ENCODE measurements at places on chromosomes 11 and 22.

- DNase-seq, result no peak
These were observed 135.4 kb upstream of the LARGE1 start for GRCh38 chr22:34055525-34056200.

DNA sequence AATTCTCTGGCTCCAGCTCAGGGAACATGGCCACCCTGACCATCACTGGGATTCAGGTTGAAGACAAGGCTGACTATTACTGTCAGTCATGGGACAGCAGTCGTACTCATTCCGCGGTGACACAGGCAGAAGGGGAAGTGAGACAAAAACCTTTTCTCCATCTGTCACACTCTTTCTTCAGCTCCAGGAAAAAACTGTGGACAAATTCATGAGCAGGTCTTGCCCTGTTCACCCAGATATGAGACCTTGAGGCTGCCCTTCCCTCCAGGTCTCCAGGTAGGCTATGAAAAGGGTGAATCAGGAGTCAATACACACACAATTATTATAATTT is 39.4 kb upstream of the GGTLC2 start:
- DNase-seq, result no peak

GRCh38 chr22:44685384-44686056 is 16.5 kb upstream of the PRR5 start:
- no peak for DNase-seq

GRCh38 chr11:94768602-94769541 is 716 bp downstream of the AMOTL1 start:
- DNase-seq, result no peak

DNA sequence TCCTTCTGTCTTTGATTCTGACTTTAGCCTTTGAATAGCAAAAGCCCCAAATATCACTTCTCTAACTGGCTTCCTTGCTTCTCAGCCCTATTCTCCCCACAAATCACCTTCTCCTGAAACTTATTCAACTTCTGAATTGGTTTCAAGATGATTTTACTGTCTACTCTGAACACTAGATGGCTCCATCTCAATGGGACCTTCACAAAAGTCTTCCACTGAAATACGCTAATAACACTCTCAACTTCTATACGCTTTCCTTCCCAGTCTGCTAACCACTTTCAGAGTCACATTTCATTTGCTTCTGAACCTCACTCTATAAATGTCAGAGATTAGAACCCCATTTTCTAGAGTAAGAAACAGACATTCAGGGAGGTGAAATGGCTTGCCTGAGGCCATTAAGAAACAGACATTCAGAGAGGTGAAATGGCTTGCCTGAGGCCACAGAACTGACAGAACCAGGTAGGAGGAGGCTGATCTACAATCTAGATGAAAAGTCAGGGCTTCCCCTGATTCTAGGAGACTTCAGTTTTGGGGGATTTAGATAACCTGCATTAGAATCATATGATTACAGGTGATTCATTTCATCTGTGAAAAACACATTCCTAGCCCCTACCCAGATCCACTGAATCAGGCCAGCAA is 20.6 kb downstream of the MORC2 start:
- peak; percentile 37 for DNase-seq

DNA sequence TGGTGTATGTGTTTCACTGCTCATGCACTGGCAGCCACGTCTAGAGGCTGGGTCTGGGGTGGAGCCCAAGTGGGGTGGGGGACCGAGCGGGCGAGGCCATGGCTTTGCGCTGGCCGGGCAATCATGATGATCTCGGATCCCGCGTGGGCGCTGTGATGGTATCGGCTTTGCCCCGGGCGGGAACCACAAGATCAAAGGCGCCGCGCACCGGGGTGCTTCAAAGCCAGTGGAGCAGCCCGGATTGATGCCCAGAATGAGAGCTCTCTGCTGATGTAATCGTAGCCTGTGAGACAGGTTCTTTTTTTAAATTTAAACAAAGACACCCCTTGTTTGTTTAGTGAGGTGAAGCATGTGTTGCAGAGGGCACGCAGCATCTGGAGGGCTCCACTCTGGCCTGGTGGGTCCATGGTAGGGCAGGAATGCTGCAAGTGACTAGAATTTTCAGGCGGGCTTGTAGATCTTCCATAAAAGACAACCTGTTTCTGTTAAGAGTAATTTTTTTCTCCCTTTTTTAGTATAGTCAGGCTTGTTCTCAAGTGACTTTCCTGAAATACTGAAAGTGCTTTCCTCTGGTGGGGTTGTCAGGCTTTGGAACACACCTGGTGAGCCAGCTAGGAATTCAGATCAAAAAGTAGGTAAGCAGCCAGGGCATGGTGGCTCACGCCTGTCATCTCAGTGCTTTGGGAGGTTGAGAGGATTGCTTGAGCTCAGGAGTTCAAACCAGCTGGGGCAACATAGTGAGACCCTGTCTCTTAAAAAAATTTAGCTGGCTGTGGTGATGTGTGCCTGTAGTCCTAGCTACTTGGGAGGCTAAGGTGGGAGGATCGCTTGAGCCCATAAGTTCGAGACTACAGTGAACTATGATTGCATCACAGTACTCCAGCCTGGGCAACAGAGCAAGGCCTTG is 40.7 kb downstream of the ZNRF3 start:
- no peak for DNase-seq

DNA sequence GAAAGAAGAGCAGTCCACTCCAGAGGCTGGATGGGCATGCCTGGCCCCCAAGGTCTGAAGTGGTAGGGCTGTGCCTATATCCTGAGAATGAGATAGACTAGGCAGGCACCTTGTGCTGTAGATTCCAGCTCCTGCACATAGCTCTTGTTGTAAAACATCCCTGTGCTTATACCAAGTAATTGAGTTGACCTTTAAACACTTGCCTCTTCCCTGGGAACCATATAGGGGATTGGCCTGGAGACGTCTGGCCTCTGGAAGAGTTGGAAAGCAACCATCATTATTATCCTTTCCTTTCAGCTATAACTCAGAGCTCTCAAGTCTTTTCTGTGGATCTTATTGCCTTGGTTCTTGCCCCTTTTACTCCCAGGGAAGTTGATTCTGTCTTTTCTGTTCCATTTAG is 15.1 kb downstream of the LIMK2 start:
- no peak for DNase-seq

DNA sequence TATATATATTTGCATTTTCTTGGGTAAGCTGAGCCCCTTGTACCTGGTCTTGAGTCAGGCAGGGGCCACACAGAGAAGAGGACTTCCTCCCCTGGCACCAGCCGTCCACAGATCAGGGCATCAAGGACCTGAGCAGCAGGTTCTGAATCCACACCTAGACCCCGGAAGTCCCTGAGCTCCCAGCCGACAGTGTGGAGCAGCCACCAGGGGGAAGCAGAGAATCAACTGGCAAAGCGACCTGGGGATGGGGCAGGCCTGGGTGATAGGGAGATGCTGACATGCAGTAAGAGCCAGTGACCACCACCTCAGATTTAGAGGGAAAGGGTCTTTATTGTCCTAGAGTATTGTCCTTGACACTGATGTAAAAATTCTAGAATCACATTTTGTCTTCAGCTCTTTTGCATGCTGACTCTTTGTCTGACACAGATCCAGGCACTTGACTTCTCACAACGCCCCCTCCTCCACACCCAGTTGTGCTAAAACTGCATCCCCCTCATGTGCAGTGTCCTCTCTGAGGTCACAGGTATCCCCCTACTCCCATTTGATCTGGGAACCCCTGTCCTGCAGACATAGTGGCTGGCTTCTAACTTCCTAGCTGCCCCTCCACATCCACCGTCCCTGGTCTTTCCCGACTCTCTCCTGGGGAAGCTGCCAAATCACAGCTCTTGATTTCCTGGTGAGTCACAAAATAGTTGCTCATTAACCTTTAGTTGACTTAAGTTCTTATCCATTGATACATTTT is 109.3 kb downstream of the GGTLC2 start:
- DNase-seq, result no peak

GRCh38 chr11:76298255-76298654 is 82.7 kb downstream of the THAP12 start:
- no peak for DNase-seq

DNA sequence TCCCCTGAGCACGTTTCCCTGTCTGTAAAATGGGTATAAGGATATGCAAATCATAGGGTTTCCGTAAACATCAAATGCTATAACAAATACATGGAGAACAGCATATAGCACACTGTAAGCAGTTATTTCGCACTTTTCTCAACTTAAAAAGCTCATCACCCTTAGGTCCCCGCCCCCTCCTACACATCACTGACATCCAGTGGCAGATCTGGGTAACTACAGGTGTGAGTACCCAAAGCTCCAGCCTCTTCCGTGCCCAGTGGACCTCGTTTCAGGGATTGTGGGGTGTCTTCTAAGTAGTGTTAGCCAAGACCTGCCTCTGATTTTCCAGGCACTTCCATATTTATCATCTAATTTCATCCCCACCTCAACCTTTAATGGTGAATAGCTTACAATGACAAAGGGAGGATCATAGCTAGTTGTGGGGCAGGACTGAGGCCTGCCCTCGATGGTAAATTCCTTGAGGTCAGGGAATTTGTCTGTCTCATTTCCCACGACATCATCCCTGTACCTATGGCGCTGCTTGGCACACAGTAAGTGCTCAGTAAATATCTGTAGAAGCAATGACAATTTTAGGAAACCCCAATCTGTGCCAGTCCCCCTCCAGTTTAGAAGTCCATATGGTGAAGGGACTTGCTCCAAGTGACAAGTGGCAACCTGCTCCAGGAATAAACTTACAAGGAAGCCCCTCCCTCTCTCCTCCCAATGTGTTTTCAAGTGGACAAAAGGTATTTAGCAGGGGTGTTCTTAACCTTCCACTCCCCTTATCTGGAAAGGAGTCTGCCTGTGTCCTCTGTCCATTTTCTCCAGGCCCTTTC is 340.5 kb downstream of the TENM4 start:
- no peak for DNase-seq

GRCh38 chr22:41332217-41332939 is 31.1 kb downstream of the ZC3H7B start:
- no peak for DNase-seq

- DNase-seq, result peak; percentile 58
These were observed 1.1 kb upstream of the PLXNB2 start for GRCh38 chr22:50308597-50308935.

- no peak for DNase-seq
These were observed 688.7 kb downstream of the ETS1 start for GRCh38 chr11:127898422-127899365.

DNA sequence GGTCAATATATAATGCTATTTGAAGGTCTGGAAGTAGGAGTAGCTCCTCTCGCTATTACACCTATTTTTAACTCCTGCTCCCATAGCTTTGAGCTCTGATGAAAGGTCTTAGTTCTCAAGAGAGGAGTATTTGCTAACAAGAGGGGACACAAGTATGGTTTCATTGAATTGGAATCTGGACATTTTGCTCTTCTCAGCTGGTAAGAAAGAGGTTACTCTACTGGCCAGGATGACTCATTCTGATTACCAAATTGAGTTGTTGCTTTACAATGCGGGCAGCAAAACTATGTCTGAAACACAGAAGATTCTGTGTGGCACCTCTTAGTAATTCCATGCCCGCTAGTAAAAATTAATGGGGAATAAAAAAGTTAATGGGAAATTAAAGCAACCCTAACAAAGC is 63.6 kb upstream of the EP300 start:
- DNase-seq, result peak; percentile 77

GRCh38 chr22:30308518-30309230 is 18.1 kb downstream of the TBC1D10A start:
- no peak for DNase-seq

DNA sequence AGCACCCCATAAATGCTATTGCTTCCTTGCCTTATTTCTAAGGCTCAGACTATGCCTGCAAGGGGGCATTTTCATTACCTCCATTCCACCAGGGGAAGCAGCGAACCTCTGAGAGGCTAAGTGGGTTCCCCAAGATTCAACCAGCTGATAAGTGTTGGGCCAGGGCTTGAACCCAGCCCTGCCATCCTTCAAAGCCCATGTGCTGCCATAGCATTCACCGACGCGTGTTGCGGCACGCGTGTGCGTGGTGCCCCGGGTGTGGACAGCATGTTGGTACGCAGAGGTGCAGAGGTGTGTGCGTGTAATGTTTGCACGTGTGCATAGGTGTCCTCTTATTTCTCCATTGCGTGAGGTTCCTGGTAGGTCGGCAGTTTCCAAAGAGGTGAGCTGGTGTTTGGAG is 66.0 kb upstream of the PPARA start:
- no peak for DNase-seq

- no peak for DNase-seq
These were observed 233.3 kb downstream of the MN1 start for GRCh38 chr22:27568265-27568664.

DNA sequence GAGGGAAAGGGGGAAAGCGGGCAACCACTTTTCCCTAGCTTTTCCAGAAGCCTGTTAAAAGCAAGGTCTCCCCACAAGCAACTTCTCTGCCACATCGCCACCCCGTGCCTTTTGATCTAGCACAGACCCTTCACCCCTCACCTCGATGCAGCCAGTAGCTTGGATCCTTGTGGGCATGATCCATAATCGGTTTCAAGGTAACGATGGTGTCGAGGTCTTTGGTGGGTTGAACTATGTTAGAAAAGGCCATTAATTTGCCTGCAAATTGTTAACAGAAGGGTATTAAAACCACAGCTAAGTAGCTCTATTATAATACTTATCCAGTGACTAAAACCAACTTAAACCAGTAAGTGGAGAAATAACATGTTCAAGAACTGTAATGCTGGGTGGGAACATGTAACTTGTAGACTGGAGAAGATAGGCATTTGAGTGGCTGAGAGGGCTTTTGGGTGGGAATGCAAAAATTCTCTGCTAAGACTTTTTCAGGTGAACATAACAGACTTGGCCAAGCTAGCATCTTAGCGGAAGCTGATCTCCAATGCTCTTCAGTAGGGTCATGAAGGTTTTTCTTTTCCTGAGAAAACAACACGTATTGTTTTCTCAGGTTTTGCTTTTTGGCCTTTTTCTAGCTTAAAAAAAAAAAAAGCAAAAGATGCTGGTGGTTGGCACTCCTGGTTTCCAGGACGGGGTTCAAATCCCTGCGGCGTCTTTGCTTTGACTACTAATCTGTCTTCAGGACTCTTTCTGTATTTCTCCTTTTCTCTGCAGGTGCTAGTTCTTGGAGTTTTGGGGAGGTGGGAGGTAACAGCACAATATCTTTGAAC is 6.8 kb downstream of the MALAT1 start:
- no peak for DNase-seq

DNA sequence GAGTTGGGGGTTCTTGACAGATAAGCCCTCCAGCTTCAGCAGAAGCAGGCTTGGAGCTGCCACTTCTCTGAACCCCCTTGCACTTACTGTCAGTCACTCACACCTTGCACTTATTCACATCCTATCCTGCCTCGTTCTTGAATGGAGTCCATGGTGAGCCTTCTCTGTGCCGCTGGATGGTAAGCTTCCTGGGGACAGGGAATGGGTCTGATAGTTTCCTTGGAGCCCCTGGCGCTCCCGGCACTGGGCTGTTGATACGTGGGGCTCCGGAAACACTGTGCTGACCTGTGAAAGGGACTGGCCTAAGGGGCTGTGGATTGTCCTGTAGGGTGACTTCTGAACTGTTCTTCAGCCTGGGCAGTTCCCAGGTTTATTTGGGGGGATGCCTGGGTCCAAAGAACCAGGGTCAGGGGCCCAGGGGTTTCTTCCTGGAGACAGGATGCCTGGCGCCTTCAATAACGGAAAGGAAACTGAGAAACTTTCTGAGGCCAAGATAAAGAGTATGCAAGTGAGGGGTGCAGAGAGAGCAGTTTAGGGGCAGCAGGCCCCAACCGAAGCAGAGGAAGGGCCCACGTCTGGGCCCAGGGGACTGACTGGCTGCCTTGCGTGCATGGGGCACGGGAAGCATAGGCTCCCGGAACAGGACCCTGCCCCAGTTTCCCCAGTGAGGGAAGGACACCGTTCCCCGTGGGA is 709 bp upstream of the ST3GAL4 start:
- DNase-seq, result no peak

Data from GM04504 (cell line).